ENCODE measurements at places on chromosomes 2 and 18. TPM values are rescaled to one million over a fixed set of nuclear protein-coding genes. Genes with fewer than 3 reads are reported as not detected.

DNA sequence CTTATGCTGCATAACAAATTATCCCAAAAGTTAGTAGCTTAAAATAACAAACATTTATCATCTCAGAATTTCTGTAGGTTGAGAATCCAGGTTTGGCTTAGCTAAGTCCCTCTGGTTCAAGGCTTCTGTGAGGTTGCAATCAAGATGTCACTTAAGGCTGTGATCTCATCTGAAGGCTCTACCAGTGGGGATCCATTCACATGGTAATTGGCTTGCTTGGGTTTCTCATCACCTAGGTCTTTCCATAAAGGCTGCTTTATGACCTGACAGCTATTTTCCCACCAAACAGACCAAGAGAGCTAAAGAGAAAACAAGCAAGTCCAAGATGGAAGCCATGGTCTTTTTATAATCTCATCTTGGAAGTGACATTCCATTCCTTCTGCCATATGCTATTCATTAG is 137.3 kb downstream of the DTNA start:
- ATAC-seq, result no peak

GRCh38 chr2:86204458-86204857 is 5.2 kb downstream of the MRPL35 start:
- no peak for ATAC-seq

- ATAC-seq, result no peak
These were observed 289.0 kb downstream of the CAMKMT start for GRCh38 chr2:44650796-44651195.

NOSTRIN gene
- total RNA-seq, result 3.6 TPM

DNA sequence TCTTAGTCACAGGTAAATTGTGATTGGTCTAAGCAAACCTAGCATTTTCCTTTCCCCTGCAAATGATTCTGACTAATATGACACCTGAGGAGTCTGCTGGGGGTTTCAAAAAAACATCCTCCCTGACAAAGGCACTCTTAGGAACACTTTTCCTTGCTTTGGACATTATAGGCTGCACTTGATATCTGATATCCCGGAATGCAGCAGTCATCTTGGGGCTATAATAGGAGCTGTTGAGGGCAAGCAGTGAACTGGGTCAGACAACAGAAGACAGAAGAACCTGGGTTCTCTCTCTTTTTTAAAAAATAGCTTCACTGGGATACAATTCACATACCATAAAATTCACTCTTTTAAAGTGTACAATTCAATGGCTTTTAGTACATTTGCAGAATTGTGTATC is 229.3 kb downstream of the RAB3GAP1 start:
- ATAC-seq, result no peak

DNA sequence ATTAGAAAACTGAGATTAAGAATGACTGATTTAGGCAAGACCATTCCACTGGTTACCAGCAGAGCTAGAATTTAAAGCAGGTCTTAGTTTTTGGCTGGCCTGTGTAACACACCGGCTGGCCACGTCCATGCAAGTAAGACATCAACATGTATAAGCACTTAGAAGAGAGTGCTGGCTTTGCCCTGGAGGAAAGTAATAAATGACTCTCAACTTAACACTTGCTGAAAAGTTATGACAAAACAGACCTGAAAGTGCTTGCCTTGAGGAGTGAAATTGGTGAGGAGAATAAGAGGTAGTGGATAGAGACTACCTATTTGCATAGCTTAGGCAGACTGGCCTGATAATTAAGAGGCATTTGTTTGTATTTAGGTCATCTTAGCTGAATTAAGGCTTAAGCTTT is 165.7 kb upstream of the KCNJ3 start:
- no peak for ATAC-seq

QPCT gene
- total RNA-seq, result 5.9 TPM

NLRC4 gene
- total RNA-seq, result 0.08 TPM

IFIH1 gene
- total RNA-seq, result 10.3 TPM

Measured in esophagus mucosa (tissue), 1 donor.